ENCODE measurements at places on chromosomes 7 and 10.

- DNase-seq, result no peak
Measured at GRCh38 chr7:77271766-77272165, 72.1 kb upstream of the FGL2 start.

DNA sequence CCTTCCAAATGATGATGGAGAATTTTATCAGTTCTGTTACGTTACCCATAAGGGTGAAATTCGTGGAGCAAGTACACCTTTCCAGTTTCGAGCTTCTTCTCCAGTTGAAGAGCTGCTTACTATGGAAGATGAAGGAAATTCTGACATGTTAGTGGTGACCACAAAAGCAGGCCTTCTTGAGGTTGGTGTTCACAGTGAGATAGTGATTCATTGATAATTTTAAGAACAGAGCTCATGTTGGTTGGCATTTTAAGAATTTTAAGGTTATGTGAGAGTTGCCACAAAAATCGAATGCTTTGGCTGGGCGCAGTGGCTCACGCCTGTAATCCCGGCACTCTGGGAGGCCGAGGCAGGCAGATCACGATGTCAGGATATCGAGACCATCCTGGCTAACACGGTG is 25.9 kb downstream of the TAX1BP1 start:
- no peak for DNase-seq

DNA sequence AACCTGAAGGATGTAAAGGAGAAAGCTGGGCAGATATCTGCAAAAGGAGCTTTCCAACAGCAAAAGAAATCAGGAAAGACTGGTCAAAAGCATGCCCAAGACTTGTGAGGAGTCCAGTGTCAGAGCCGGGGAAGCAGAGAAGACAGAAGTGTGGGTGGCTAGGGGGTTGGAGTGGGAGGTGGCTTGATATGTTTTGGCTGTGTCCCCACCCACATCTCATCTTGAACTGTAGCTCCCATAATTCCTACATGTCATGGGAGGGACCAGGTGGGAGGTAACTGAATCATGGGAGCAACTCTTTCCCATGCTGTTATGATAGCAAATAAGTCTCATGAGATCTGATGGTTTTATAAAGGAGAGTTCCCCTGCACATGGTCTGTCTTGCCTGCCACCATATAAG is 84.9 kb downstream of the INHBA start:
- no peak for DNase-seq

DNA sequence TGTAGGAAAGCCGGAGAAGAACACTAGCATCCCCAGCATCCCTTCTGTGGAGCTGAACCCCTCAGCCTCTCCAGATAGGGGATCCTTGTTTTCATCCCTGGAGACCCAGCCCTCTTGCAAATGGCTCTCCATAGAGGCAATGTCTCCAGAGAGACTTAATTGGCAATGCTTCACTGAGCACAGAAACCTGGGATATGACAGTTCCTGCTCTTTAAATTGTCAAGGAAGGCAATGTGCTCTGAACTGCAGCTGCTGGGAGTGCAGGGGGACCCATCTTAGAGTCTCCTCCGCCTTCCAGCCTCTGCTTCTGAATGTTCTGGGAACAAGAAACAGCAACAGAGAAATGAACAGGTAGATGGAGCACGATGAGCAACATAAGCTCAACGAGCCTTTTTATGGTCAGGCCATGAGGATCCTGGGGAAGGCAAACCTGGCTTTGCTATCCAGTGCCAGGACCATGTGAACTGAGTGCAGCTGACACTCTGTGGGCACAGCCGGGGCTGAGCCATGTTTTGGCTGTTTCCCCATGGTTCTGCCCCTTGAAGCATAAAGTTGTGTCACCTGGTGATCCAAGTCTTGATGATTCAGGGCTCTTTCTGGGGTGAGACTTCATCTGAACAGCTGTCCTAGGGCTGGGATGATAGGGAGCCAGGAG is 481.0 kb downstream of the PLXNA4 start:
- DNase-seq, result no peak

- no peak for DNase-seq
Measured at GRCh38 chr10:104089621-104090020, 3.9 kb upstream of the COL17A1 start.

GRCh38 chr10:37379991-37380390 is 254.6 kb downstream of the ANKRD30A start:
- no peak for DNase-seq

GRCh38 chr7:151251689-151252560 is 3.4 kb upstream of the SMARCD3 start:
- DNase-seq, result peak; percentile 89

GRCh38 chr10:103855424-103855823 is at the start of gene SH3PXD2A:
Gene SH3PXD2A, minus strand, starts transcription at chr10:103855576. Its CDS starts 310 bp downstream, at chr10:103855266.
- DNase-seq, result peak; percentile 45

GRCh38 chr7:85186521-85187241 is at the start of gene SEMA3D:
Gene SEMA3D, minus strand, starts transcription at chr7:85187056. Its CDS starts 65,165 bp downstream, at chr7:85121891.
- DNase-seq, result peak; percentile 60

- DNase-seq, result no peak
Measured at GRCh38 chr7:12596225-12596790, 25.8 kb downstream of the SCIN start.

DNA sequence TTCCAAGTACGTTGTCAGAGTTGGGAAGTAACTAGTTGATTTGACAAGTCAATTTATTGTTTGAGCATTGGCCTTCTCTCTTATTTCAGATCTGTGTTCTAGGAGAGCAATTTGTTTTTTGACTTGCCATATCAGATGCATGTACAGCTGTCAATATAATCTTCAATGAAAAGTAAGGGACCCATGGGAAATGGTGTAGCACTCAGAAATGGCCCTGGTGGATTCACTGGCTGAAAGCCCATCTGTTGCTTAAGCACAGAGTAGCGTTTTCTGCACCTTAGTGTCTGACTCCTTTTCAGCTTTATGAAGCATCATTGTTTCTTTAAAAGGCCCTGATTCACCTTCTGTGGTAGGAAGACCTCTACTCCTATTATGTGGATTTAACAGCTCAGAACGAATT is 10.2 kb downstream of the GARS1 start:
- DNase-seq, result no peak

DNA sequence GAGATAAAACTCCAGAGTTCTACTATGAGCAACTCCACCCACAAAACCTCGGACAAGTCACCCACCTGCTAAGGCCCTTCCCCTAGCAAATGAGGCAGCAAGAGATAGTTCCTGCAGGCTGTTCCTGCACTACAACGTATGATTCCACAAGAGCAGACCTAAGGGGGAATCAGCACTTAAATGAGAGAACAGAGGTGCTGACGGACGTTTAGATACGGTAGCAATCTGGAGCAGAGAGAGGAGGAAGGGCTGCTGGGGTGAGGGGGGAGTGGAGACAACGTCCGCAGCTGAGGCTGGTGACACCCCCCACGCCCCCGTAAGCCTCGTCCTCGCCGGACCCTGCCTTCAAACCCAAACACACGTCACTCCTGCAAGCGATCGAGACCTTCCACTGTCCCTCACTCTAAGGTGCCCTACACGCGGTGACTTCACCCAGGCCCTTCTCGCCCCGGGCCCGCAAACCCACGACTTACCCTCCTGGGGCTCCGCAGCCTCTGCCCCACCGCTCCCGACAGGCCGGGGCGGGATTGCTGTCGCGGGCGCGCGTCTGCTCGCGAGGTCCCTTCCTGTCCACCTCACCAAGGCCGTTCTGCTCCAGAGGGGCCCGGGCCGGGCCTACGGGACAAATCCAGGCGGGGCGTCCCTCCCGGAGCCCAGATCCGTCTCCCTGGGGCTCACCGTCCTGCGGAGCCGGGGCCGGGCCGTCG is 635 bp downstream of the ZNF12 start:
- peak; percentile 39 for DNase-seq

- no peak for DNase-seq
Measured at GRCh38 chr7:90709501-90710465, 113.7 kb downstream of the CDK14 start.

- DNase-seq, result no peak
Measured at GRCh38 chr7:48621076-48621475, 303.3 kb upstream of the CDC14C start.

DNA sequence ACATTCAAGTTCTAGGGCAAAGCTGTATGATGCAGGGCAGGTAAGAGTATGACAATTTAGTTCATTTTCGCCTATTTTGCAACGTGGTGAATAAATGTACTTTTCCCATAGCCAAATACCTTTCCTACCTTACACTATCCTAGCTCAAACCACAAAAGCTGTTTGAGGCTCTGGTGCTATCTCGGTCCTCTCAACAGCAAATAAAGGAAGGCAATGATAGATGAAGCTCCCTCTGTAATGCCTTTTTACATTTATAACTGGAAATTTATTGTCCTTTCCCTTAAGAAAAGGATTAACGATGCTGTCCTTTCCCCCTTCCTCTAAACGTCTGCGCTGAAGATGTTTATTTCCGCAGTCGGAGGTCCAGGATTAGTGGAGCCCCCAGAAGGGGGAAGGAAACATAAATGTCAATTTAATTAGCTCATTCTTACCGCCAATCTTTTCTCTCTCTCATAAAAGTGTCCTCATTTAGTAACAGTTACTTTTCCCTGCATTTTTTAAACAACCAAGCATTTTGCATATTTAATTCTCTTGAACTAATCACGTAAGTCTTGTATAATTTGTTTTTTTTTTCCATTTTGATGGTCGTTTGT is 114.6 kb downstream of the PIP4K2A start:
- DNase-seq, result no peak

DNA sequence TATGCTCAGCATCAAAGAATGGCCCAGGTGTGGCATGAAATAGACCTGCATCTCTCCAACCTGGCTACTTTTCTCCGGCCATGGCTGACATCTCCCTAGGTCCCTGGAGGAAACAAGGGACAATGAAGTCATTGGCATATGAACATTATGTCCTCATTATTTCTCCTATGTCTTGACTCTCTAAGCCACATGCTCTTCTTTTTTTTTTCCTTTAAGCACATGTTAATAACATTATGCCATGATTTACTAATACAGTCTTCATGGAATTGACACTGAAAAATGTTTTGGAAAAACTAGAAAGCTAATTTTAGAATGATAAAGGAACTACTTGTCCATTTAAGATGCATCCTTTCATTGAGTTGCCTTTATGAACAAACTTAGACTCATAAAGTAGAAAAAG is 628.9 kb downstream of the TNS3 start:
- no peak for DNase-seq

GRCh38 chr7:15007507-15007906 is 105.0 kb upstream of the DGKB start:
- no peak for DNase-seq

GRCh38 chr10:110684800-110685446 is 40.8 kb downstream of the RBM20 start:
- DNase-seq, result peak; percentile 43

GRCh38 chr7:39688611-39689480 is 65.5 kb downstream of the RALA start:
- no peak for DNase-seq

GRCh38 chr10:72098836-72099599 is 10.7 kb upstream of the SPOCK2 start:
- DNase-seq, result no peak

DNA sequence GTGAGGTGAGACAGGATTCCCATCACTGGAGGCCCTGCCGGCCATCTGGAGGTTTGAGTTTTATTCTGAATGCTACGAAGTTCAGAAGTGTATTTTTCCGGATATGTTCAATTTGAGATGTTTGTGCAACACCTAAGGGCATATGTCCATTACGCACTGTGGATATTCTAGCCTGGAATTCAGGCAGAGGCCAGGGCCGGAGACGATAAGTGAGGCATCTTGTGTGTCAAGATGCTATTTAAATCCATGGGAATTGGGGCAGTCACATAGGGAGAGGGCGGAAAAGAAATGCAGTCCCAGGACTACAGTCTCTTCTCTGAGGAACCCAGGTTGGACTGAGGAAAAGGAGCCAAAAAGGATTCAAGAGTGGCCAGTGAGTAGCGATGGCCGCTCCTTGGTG is 1.9 kb upstream of the SUV39H2 start:
- DNase-seq, result peak; percentile 72

GRCh38 chr7:67608806-67609205 is 612.2 kb downstream of the TYW1 start:
- DNase-seq, result no peak

GRCh38 chr7:102214477-102215072 is 72.1 kb upstream of the SH2B2 start:
- DNase-seq, result no peak

- peak; percentile 94 for DNase-seq
Measured at GRCh38 chr10:122140941-122141623, 130.0 kb upstream of the BTBD16 start.

DNA sequence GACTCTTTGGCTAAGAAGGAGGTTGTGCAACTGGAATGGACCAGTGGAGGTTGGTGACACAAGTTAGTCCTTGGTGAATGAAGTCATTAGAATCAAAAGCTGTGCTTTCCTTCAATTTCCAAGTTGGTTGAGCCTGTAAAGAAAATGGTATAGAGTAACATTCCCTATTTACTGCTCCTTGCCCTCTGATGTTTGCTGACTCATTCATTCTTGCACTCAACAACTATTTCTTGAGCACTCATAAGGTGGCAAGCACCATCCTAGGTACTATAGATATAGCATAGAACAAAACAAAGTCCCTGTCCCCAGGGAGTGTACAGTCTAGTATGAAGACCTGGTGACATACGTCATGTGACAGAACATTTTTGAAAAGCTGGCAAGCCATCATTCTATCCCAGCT is 118.9 kb upstream of the CCDC6 start:
- DNase-seq, result no peak

DNA sequence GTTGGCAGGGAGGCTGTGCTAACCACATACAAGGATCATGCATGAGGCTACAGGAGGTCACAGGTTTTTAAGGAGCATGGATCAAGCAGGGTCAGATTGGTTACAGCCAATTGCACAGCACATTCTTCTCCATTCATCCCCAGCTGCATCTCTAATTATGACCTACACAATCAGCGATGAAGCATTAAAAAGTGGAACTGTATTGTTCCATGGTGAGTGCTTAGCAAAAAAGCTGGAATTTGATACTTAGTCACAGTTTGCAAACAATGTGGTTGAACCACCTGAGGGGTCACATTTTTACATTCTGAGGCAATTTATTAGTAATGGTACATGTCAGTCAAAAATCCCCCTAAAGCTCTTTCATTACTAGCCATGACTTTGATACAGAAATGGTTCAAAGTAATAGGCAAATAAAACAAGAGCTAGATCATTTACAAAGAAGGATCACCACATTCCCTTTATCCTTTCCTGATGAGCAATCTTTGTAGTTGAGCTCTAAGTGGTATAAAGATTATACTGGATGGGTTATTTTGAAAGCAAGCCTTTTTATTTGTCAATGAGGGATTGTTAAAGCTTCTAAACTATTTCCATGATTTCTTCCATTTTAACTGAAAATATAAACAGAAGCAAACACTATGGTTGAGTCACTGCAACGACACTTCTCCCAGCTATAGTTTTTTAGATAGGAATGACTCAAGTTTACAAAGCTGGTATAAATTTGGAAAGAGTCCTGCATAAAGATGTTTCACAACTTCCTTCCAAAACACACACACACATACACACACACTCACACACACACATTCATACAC is 217.8 kb upstream of the SEMA3A start:
- no peak for DNase-seq

GRCh38 chr10:4623200-4623599 is 202.8 kb upstream of the AKR1E2 start:
- DNase-seq, result no peak

- no peak for DNase-seq
Measured at GRCh38 chr10:60206735-60207134, 182.9 kb downstream of the ANK3 start.

Data from psoas muscle (tissue), 8 donors.